Ovary (tissue), 10 donors: ENCODE measurements at places on chromosomes 2 and 18.

- no peak for DNase-seq
Measured at GRCh38 chr2:143140864-143141661, 11.8 kb downstream of the ARHGAP15 start.

DNA sequence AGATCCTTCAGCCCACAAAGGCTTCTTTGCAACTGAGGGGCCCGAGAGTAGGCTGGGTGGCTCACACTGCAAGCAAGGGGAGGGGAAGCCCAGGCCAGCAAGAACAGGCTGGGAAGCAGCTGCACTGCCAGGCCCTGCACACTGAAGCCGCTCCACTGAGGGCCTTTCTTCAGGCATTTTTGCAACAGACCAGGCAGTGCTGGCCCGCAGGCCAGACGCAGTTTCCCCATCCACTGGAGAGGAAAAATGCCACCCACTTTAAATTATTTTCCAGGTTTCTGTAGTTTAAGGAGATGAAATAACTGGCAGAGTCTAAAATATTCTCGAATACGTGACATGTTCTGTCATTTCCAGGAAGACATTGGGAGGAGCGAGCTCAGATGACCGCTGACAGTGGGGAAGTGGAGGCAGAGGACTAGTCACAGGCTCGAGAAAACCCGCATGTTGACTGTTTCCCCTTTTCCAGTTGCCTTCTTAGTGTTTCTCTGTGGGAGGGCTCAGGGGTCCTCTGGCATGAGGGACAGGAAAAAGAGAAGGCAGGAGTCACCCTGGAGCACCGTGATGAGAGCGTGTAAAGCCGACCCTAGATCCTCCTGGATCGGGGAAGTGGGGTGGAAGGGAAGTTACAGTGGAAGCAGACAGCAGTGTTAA lies 53.3 kb upstream of the B3GNT7 start:
- no peak for DNase-seq

GRCh38 chr2:37656512-37657423 lies 14.7 kb downstream of the CDC42EP3 start:
- no peak for DNase-seq

DNA sequence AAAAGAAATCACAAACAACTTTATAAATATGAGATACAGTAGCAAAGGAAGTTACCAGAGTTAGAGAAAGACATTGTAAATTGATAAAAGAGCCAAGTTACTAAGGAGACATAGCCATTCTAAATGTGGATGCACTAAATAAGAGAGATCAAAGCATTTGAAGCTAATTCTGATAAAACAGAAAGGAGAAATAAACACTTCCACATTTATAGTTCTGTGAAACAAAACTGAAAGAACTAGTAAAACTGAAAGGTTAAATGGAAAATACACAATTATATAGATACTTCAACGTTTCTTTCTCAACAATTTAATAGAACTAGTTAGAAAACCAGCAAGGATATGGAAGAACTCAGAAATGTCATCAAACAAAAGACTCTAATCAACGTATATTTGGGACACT lies 309.0 kb upstream of the CDH2 start:
- DNase-seq: no peak

- no peak for DNase-seq
Measured at GRCh38 chr2:160405077-160405867, 88.3 kb downstream of the RBMS1 start.

DNA sequence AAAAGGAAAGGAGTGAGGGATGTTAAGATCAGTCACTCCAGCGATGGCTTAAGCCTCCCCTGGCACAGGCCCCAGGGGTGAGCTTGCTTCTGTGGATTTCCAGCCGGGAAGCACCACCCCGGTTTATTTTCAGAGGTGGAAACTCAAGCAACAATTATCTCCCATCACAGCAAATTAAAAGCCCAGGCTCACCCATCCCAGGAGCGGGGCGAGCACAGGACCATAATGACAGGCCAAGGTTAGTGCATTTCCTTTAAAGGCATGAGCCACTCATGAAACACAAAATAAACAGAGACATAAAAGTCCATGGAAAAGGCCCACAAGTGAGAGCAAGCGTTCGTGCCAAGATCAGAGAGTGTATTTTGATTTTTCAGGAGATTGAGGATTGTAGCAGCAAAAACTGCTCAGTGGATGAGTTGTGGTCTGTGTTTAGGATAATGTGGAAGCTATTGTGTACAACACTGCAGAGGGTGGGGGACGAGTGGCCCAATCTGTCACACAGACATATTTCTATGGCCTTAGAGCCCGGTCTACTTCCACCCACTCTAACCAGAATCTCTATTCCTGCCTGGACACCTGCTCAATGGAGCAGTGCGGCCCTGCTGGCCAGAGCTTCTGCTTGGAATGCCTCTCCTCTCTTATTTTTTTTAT lies 111.4 kb upstream of the CDC42EP3 start:
- DNase-seq: no peak

- DNase-seq: no peak
Measured at GRCh38 chr2:12710301-12710700, 6.4 kb upstream of the TRIB2 start.

DNA sequence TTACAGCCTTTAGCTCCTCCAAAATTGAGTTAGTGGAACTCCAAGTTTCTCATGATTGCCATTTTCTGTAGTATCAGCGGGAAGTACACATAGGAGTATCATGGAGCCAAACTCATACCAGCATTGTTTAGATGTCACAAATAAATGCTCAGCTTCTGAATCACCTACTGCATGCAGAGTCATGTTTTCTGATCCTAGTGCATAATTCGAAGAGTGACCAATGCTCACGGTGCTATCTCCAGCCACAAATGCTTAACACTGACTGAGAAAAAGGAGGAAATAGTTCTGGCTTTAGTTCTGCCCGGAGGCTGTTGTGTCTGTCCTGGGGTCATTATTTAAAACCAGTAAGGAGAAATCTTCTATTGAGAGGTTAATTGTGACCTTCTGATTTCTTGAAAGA lies 45.4 kb upstream of the LRATD1 start:
- no peak for DNase-seq

DNA sequence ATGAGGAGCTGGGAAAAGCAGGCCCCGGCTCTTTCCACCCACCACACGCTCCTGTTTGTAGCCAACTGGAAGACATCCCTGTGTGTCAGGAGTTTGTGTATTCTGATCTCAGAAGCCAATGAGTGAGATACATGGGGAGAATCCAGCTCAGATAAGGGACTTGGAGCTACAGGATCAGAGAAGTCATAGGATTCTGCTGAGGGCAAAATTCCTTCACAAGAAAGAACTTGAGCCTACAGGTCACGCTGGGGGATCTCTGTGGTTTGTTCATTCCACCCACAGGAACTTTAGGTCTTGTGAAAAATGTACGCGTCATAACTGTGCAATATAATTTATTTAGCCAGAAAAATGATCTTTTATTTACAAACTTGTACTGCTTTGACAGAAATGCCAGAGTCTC lies 80.1 kb upstream of the SMIM21 start:
- DNase-seq: no peak

GRCh38 chr2:129705085-129705484 lies 274.4 kb upstream of the RAB6C start:
- DNase-seq: no peak

DNA sequence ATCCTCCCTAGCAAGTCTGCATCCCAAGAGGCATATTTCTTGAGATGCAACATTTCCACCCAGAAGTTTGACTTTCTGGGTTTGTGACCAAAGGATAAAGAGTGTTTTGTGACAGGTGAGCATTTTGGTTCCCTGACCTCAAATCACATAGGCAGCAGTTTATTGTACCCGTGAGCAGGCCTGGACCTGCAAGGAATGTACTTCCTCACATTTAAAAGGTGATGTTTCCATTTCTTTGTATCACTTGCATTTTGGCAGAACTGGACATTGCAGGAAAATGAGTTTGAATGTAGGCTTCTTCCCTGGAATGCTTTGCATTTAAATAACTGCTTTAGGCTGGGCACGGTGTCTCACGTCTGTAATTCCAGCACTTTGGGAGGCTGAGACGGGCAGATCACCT lies 160.7 kb downstream of the ALPK2 start:
- DNase-seq: no peak

GRCh38 chr2:224181534-224182155 lies 142.6 kb upstream of the SERPINE2 start:
- DNase-seq: no peak

GRCh38 chr2:184498936-184499335 lies 99.4 kb upstream of the ZNF804A start:
- no peak for DNase-seq

DNA sequence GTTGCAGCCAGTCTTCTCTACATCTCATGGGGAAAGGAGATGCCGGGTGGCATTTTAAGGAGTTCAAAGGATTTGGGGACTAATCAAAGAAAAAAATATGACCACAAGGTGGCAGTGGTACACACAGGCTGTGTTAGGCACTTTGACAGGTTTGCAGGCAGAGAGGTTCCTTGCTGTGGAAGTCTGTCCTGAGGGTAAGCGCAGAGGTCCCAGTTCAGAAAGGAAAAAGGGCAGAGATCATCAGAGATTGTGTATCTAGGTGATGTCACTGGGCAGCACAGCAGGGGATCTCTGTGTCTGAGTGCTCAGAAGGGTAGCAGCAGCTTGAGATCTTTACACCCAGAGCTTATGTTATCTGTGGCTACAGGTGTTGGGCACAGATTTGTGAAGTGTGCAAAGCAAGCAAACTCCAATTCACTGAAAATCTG lies 231.4 kb downstream of the LRRTM1 start:
- no peak for DNase-seq

DNA sequence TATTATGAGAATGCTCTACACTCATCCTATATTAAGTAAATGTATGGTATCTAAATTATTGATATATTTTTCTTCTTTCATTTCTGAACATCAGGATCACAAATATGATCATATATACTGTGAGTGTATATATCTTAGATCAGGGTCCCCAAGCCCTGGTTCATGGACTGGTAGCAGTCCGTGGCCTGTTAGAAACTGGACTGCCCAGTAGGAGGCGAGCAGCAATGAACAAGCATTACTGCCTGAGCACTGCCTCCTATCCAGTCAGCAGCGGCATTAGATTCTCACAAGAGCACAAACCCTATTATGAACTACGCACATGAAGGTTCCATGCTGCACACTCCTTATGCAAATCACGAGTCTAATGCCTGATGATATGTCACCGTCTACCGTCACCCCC lies 1247.1 kb upstream of the NXPH2 start:
- no peak for DNase-seq

- DNase-seq: no peak
Measured at GRCh38 chr2:10781746-10782145, 30.8 kb downstream of the PDIA6 start.

- DNase-seq: no peak
Measured at GRCh38 chr2:129074298-129074920, 755.7 kb upstream of the HS6ST1 start.

DNA sequence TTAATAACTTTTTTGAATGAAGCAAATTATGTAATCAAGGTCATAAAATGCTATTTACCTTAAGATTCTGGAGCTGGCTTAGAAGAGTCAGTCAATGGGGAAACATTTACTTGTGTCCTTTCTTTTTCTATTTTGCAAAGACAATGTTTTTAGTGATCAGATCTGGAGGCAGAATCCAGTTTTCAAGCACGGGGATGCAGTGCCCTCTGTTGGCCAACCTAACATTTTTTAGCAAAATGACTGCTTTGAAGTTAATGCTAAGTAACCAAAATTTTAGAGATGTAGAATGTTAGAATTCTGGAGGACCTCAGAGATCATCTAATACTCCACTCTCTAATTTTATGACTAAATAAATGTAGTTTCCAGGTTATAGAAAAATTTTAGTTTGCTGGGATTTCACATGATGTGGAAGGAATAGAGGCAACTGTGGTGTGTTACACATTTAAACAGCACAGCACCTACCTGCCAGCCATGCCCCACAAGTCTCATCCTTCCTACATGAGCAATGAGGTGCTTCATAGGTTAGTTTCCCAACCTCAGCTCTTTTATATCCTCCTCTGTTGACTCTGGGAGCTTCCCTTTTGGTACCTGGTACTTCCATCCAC lies 23.6 kb upstream of the SLC9A4 start:
- no peak for DNase-seq

GRCh38 chr2:33518929-33519328 lies 42.5 kb downstream of the RASGRP3 start:
- no peak for DNase-seq

GRCh38 chr2:1923541-1923940 lies 179.2 kb upstream of the PXDN start:
- DNase-seq: no peak

DNA sequence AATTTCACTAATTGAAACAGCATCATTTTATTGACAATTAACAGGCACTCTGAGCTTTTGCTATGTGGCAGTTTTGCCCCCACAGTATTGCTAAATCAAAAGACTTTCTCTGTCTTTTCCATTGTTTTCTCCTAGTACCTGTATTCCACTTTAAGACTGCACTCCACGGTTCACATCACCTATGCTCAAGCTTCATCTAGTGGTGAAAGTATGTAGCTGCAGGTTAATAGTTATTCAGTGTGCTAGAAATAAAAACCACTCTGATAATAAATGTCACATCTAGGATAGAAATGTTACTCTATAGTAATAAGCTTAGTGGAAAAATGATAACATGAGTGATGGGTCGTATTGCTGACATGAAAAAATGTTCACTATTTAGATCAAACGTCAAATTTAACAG lies 24.6 kb downstream of the ARL6IP6 start:
- no peak for DNase-seq

- DNase-seq: no peak
Measured at GRCh38 chr18:62372156-62372555, 47.0 kb downstream of the TNFRSF11A start.

DNA sequence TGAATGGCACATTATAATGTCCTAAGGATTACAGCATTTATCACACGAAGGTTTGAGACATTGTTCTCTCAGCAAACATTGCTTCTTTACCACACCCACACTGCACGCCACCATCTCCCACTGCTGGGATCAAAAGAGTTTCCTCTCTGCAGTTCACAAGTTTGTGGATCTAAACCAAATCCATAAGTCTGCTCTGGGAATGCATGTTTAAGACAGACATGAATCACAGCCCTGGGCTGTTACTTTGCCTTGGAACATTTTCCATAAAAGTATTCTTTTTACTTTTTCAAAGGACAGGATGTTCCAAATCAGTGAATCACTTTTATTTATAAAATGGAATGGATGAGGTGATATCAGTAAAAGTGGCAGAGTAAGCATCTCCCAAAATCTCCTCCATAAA lies 36.1 kb downstream of the STPG4 start:
- no peak for DNase-seq

- no peak for DNase-seq
Measured at GRCh38 chr18:34775461-34775860, 65.4 kb downstream of the DTNA start.

- DNase-seq: peak; percentile 76
Measured at GRCh38 chr2:71882949-71883472, 264.7 kb downstream of the CYP26B1 start.

DNA sequence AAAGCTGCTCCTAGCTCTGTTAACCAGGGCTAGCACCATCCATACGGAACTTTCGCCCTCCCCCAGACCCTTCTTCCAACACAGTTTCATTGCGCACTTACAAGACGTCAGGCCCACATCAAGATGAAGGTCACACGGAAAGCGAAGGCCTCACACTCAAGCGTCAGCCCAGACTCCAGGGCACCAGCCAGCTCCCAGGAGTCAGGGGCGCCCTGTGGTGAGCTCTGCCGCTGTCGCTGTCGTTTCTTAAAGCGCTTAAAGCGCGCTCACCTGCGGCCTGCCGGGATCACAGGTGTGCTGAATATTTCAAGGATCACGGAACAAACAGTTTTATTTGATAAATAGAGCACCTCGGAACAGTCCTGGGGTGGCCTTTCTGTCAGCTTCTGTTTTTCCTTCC lies 163.1 kb downstream of the CDH20 start:
- DNase-seq: no peak

- DNase-seq: no peak
Measured at GRCh38 chr2:55560855-55561254, 41.3 kb downstream of the CFAP36 start.

- no peak for DNase-seq
Measured at GRCh38 chr2:86323273-86324021, 14.0 kb downstream of the REEP1 start.

- DNase-seq: no peak
Measured at GRCh38 chr2:58140508-58141072, 94.0 kb downstream of the VRK2 start.
